IPS DF 19.7 (cell line): ENCODE measurements at places on chromosomes 4 and X.

GRCh38 chrX:150446151-150446550 lies 83.0 kb downstream of the MAMLD1 start:
- no peak for DNase-seq

DNA sequence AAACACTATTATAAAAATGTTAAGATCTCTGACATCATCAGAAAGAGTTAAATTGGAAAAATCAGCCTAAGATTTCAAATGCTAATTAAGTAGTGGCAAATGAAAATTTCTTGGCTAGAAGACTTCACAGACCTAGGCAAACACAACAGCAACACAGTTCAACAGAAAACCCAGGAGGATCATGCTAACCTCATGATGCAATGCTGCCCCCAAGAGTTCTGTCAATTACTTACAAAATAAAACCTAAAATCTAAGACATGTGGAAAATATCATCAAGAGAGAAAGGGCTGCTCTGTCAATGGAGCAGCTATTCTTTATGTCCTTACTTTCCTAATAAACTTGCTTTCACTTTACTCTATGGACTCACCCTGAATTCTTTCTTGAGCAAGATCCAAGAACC lies 21.0 kb downstream of the S100G start:
- DNase-seq, result no peak

DNA sequence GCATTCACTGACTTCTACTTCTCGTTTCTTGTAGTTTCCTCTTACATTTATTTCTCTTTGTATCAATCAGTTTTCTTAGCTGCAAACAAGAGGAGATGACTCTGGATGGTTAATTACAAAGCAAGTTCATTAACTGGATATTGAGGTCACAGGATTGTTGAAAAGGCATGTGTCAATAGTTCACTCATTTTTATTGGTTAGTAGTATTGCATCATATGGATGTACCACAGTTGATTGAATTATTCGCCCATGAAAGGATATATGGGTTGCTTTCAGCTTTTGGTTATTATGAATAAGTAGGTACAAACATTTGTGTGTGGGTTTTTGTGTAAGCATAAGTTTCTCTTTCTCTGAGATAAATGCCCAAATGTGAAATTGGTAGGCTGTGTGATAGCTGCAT lies 21.8 kb upstream of the ARHGEF6 start:
- DNase-seq, result no peak

DNA sequence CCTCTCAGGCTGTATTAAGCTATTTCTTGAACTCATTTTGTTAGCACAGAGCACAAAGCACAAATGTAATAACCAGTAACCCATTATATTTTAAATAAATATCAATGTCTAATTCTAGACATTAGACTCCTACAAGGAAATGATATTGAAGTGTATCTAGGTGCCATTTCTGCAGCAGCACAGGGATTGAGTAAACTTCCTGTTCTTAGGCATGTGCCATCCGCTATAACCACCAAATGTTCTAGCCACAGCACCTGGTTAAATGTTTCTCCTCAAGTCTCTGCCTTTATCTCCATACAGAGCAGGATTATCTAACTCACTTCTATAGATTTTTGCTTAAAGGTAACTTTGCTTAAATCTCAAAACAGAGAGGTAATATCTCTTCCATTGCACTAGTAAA lies 51.4 kb downstream of the SGMS2 start:
- no peak for DNase-seq

- DNase-seq, result no peak
Observed at GRCh38 chrX:77640702-77641101, 145.3 kb downstream of the ATRX start.
